ENCODE measurements at places on chromosomes 16 and 17. TPM values are rescaled to one million over a fixed set of nuclear protein-coding genes. Genes with fewer than 3 reads are reported as not detected.

The PIPOX gene
- total RNA-seq: 0.82 TPM

DNA sequence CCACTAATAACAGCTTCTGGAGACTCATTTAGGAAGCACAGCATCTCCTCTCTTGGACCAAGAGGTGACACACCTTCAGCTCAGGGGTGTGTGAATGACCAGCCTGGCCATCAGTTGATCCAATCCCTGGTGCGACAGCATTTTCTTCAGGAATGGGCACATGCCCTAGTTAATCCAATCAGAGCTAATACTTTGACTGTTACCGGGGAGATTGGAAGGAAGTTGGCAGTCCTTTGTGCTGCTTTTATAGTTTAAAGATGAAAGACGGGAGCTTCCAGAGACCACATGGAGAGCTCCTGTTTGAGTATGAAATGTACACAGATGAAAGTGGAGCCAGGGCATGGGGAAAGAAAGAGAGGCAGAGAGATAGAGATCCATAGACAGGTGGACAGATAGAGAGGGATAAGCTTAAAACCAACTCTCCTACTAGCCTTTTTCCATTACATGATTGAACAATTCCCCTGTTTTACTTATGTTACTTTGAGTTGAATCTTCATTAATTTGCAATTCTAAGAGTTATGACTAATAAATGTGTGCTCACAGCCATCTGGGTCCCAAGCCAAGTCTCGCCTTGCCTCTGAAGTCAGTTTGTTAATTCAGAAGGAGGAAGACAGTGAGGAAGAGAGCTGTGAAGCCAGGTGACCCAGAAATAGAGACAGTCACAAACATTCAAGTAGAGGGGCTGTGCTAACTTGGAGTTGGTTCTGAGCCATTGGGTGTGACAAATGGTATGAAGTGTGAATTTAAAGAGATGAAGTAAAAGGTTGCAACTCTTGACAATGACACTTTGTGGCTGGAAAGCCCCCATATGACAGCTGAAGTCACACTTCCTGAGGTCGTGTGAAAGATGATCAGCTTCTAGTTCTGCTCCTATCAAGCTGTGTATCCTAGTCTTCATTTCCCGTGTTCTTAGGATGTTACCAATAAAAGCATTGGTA is 120.0 kb upstream of the GOT2 start:
- DNase-seq: no peak

The ITGAD gene
- 0.47 TPM for total RNA-seq

The MYH2 gene
- not detected for total RNA-seq

GRCh38 chr16:80014241-80014939 is 413.9 kb upstream of the MAF start:
- DNase-seq: no peak

The BEAN1 gene
- 2.2 TPM for total RNA-seq

The RAP1GAP2 gene
- 4.6 TPM for total RNA-seq
